ENCODE measurements at places on chromosomes 7 and 10.

DNA sequence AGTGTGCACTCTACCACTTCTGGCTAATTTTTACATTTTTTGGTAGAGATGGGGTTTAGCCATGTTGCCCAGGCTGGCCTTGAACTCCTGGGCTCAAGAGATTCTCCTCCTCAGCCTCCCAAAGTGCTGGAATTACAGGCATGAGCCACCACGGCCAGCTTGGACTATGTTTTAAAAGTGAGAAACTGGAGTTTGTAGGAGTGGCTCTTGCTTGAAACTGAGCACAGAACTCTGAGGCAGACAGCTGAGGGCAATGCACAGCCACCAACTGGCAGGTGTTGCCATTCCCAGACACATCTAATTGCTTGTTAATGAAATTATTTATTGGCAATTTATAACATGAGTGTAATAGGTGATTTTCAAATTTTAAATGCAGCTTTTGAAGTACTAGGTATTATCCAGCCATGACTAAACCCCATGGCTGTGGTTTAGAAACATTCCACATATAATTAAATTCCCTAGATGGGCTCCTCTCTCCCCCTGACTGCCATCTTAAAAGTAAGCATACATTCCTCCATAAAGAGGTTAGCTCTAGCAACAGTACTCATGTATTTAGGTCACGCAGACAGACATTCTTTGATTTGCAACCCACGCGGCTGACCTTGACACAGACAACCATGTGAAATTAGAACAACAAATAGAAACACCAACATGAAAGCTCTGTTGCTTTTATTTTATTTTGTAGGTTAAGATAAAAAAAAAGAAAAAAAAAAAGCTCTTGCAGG lies 19.8 kb downstream of the PANK1 start:
- DNase-seq = no peak

DNA sequence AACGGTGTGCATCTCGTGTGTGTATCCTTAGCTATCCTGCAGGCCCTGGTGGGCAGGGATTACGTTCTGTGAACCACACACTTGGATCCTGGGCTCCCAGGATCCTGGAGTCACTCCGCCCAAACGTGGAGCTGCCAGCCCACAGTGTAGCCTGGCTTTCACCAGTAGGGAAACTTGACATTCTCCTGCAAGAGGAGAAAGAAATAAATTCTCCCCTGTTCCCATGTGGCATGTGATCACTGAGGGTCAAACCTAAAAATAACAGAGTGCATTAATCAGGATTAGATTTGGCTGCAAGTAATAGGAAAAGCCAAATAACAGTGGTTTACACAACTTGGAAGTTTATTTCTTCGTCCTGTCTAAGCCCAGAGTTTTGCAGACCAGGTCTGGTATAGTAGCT lies 32.3 kb downstream of the PALD1 start:
- DNase-seq = no peak

GRCh38 chr10:119103241-119103902 lies 541 bp upstream of the DENND10 start:
- DNase-seq = no peak

DNA sequence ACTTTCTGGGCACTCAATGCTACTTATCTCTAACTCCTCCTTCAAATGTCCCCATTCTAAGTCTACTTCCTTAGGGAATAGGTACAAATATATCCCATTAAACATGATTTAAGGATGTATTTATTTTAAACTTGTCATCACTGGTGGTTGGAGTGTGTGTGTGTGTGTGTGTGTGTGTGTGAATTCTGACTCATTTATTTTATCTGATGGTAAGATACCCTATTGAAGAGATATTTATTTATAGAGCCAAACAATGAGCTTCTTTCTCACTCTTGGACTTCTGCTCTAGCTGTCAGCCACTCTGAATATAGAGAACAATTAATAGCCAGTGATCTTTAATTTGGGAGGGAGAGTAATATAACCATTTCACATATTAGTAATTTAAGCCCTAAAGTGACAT lies 17.8 kb upstream of the MAGI2 start:
- DNase-seq = no peak

GRCh38 chr10:80468002-80468401 lies 13.9 kb downstream of the TSPAN14 start:
- DNase-seq = no peak

GRCh38 chr7:125934539-125934938 lies 1004.9 kb upstream of the POT1 start:
- DNase-seq = peak; percentile 52

All from NCI-H1105 treated with DMSO at 0.1 percent for 48 hours (cell line).